ENCODE measurements at places on chromosomes 4 and X.

DNA sequence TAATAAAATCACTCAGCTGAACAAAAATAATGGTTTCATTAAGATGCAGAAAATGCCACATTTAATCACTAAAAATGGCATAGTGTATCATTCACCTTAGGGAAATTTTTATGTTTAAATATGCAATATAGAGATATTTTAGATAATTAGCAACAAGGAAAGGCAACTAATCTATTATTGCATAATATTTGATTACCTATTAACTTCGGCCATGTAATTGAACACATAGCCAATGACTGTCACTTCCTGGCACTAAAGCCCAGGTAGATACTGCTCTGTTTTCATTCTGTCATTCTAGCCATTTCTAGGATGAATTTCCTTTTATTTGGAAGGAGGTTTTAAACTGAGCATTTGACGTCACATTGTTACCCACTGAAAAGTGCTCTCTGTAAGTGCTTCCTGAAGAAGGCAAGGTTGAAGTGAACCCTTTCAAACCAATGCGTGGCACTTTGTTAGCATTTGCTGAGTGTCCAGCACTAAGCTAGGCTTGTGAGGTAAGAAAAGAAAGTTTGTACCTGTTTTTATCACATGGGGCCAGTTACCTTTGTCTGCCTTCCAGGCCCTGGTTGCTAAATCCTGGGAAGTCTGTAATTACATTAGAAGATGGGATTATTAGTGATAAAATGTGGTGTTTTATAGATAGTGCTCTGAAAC, 67.8 kb upstream of the LSM6 start:
- no peak for DNase-seq

- peak; percentile 2 for DNase-seq
Measured at GRCh38 chr4:112448306-112449132, 67.5 kb downstream of the NEUROG2 start.

GRCh38 chr4:145276050-145276449, 95.7 kb upstream of the OTUD4 start:
- no peak for DNase-seq

DNA sequence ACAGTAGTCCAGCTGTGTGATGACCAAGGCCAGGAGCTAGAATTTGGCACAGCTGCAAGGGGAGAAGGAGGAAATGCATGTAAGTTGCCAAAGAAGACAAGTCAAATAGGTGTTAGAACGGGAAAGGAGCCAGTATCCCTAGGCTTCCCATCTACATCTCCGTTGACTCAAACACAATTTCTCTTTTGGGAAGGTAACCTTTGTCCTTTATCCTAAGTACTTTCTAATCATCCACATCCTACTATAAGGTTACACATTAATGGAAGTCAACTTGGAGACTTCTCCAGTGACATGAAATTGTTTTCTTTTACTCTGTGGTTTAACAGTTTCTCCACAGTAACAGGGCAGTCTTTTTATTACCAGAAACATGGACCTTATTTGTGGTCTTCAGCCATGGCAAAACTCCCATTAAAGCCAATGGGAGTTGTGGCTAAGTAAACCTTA, 620.0 kb downstream of the ANKRD50 start:
- DNase-seq = no peak

DNA sequence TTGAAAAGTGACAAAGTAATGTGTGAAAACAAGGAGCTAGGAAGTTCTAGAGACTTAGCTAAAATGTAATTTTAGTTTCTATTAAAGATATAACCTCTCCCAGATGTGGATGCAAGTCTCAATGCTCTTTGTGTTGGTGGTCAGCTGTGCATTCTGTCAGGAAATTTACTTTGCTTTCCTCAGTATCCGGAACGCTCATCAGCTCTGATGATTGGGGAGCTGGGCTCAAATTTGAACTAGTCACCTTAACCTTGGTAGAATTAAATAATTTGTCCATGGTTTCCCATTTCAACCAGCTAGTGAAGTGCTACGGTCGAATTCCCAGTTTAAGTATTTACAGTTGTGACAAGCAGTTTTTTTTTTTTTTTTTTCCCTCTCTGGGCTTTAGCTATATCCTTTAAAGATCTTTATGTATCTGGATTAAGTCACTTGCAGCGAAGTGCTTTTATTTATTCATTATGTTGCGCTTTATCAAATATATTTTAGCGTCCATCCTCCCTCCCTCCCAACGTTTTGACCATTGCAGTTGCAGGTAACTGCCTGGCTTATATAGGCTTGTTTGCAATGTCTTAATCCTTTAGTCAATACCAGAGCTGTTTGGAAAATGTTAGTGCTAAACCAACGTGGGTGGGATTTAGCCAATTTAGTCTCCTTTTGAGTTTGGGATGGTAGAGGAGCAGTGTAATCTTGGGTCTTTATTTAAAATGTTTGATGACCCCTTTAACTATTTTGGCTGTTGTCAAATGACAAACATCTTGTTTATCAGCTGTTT, 2.1 kb downstream of the OGT start:
- DNase-seq = no peak

DNA sequence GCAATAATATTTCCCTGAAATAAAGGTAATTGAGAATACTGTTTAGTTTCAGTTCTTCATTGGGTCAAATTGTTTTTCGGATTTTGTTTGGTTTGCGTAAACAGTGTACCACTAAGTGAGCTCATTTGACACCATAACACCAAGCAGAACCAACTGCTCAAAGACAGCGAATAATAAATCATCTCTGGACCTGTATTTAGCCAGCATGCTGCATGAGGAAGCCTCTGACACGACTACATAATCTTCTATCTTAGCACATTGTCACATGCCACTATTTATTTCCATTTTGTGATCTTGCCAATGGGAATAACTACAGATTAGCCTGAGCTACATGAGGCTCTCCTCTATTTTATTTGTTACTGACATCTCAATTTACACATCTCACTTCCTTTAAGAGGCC, 12.1 kb upstream of the PRKG2 start:
- no peak for DNase-seq

DNA sequence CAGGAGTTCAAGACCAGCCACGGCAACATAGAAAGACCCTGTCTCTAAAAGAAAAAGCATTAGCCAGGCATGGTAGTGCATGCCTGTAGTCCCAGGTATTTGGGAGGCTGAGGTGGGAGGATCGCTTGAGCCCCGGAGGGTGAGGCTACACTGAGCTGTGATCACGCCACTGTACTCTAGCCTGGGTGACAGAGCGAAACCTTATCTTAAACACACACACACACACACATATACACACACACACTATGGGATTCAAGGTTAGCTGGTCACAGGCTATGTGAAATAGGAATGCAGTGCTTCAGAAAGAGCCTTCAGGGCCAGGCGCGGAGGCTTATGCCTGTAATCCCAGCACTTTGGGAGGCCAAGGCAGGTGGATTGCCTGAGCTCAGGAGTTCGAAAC, 23.5 kb downstream of the NLGN3 start:
- no peak for DNase-seq

- no peak for DNase-seq
Measured at GRCh38 chr4:108213308-108213707, 44.6 kb upstream of the LEF1 start.

DNA sequence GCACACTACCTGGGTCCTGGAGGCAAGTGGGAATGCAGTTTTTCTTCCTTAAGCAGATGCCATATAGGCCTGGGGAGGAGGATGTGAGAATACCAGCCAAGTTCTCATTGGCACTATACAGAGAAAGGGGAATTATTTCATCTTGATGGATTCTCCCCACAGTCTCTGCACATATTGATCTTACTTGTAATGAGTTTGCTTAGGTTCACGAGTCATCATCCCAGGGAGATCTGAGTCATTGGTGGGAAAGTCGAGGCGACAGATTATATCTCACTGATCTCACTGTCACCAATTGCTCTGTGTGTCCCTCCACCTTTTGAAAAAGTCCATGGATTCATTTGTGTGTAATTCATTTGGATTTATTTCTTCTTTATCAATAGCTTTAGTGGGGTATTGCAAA, 156.8 kb downstream of the AR start:
- peak; percentile 59 for DNase-seq

GRCh38 chr4:186190581-186191199, 677 bp upstream of the CYP4V2 start:
- no peak for DNase-seq

- DNase-seq = no peak
Measured at GRCh38 chr4:81424816-81425755, 46.6 kb downstream of the RASGEF1B start.
